Neural crest cell (in vitro differentiated cells): ENCODE measurements at places on chromosomes 11 and 22. TPM values are rescaled to one million over a fixed set of nuclear protein-coding genes. Genes with fewer than 3 reads are reported as not detected.

Gene OR4D9
- not detected in 2 replicates for total RNA-seq

DNA sequence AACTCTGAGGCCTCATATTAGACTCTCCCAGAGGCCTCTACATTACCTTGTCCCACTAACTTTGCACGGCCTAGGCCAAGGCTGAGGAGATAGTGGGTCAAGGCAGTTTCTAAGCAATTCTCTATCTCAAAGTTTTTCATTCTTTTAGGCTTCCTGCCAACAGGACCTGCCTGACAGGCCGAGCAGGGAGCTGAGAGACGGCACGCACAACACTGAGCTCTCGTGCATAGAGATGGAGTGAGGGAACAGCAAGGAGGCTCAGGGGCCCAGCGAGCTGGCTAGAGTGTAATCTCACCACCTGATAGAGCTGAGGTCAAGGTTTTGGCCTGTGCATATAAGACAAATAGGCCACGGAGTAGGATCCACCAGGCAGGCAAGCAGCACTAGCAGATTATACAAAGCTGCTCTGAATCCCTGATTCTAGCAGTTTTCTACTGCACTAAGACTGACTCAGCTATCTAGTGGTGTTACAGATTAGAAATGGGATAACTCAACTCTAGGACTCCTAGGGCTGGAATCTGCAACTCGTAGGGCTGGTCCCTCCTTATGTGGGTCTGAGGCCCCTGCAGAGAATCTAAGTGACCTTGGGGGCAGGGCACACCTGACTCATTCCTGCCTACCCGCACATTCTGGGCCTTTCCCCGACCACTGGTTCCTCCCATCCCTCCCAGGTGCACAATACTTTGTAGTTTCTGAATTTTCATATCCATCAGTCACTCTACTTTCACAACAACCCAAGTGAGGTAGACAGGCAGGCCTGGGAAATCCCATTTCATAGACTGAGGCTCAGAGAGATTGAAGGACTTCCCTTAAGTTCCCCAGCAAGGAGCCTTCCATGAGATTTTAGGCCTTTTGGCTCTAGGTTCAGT lies 1.7 kb downstream of the CYB5R2 start:
- H3K4me1 ChIP-seq = peaks cover 36% of the 10 kb centered on the region
- no peak for DNase-seq
- peaks cover 3% of the 10 kb centered on the region for H3K36me3 ChIP-seq

DNA sequence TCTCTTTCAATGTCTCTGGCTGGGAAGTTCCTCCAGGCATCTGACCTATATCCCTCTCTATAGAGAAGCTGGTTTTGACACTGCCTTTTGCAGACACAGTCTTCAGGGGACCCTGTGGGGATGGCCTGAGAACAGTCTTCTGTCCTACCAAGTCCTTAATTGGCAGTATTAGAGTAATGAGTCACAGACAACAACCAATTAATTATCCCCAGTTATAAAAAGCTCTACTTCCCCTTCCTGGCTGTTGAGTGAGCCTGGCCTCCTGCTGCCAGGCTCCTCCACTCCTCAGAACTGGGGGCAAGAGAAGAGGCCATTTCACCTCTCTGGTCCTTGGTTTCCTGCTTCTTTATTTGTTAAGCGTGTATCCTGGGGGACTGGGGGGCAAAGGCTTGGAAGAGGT lies 41.2 kb upstream of the KLHL35 start:
- H3K36me3 ChIP-seq = no peaks in the 10 kb centered on the region
- DNase-seq = no peak
- peaks cover 58% of the 10 kb centered on the region for H3K4me1 ChIP-seq

DNA sequence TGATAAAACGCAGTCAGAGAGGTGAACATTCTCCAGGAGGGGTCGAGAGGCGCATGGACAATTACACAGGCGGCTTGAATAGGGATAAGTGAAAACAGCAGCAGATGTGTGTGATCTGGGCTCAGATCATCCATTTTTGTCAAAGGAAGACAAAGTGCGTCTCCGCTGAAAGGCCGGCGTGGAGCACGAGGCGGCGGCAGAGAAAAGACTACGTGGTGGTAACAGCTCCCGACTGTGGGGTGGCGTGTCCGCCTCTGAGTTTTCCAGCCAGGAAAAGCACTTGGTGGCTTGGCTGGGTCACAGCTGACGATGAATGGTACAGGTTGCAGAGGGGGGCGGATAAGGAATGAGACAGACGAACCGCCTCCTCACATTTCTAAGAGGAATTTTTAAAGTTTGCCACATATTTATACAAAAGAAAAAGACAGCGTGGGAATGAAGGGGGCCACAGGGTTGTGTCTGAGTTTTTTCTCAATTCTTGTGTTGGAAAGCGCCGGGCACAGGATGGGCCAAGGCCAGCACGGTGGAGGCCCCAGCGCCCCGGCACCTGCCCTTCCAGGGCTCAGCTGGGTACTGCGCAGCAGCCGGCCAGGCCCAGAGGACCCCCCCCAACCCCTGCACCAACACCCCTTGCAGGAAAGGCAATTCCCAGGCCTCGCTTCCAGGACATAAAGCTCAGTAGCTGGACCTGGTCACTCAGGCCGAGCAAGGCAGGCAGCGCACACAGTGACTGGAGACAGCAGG lies 80.4 kb downstream of the TRMU start:
- peaks cover 16% of the 10 kb centered on the region for H3K27me3 ChIP-seq
- peak overlapping the region; percentile 30 for H3K27ac ChIP-seq
- H3K36me3 ChIP-seq = no peaks in the 10 kb centered on the region
- DNase-seq = no peak

Gene OR4X1
- total RNA-seq = not detected in 2 replicates

Gene C1QTNF5
- 1.9 and 2.1 TPM in 2 replicates for total RNA-seq

DNA sequence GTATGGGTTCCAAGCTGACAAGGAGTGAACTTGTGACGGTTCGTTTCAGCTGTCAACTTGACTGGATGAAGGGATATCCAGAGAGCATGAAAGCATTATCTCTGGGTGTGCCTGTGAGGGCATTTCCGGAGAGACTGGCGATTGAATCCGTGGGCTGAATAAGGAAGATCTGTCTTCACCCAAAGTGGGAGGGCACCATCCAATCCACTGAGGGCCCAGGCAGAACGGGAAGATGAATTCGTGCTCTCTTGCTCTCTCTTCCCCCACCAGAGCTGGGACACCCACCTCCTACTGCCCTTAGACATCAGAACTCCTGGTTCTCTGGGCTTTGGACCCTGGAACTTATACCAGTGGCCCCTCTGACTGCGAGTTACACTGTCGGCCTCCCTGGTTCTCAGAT lies 15.5 kb upstream of the CD81 start:
- H3K36me3 ChIP-seq = no peaks in the 10 kb centered on the region
- no peaks in the 10 kb centered on the region for H3K27me3 ChIP-seq
- H3K27ac ChIP-seq = no peak overlapping the region
- DNase-seq = no peak
- H3K4me1 ChIP-seq = no peaks in the 10 kb centered on the region

- no peaks in the 10 kb centered on the region for H3K4me1 ChIP-seq
- H3K27ac ChIP-seq = no peak overlapping the region
- no peaks in the 10 kb centered on the region for H3K36me3 ChIP-seq
- peaks cover 15% of the 10 kb centered on the region for H3K27me3 ChIP-seq
Observed at GRCh38 chr22:49620003-49620556, 207.6 kb downstream of the BRD1 start.

DNA sequence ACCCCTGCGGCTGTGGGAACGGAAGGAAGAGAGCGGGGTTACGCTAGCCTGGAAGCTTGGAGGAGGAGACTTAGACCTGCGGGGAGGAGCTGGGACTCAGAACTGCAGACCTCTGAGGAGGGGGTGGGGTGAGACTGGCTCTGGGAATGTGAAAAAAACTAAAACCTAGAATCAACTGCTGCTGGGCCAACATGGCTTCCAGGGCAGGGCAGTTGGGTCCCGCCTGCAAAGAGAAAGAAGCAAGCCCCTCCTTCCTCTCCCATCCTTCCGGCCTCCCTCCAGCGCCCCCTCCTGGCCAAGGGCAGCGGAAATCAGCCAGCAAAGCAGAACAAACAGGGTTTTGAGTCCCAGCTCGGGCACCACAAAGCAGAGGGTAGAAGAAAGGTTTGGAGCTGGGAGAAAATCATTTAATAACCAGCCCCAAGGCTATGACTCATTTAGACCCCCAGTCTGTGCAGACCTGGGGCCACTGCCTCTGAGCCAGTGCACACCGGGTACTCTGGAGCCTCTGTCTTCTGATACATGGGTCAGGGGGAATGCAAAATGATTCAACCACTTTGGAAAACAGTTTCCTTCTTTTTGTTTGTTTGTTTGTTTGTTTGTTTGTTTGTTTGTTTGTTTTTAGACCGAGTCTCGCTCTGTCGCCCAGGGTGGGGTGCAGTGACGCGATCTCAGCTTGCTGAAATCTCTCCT lies 7.3 kb upstream of the NCF4 start:
- no peaks in the 10 kb centered on the region for H3K36me3 ChIP-seq
- H3K4me1 ChIP-seq = peaks cover 18% of the 10 kb centered on the region
- no peak overlapping the region for H3K27ac ChIP-seq
- no peak overlapping the region for H3K4me3 ChIP-seq
- peaks cover 32% of the 10 kb centered on the region for H3K27me3 ChIP-seq

GRCh38 chr22:24763872-24764485 lies 10.5 kb downstream of the PIWIL3 start:
- H3K36me3 ChIP-seq = no peaks in the 10 kb centered on the region
- no peaks in the 10 kb centered on the region for H3K27me3 ChIP-seq
- peaks cover 3% of the 10 kb centered on the region for H3K4me1 ChIP-seq
- DNase-seq = no peak

DNA sequence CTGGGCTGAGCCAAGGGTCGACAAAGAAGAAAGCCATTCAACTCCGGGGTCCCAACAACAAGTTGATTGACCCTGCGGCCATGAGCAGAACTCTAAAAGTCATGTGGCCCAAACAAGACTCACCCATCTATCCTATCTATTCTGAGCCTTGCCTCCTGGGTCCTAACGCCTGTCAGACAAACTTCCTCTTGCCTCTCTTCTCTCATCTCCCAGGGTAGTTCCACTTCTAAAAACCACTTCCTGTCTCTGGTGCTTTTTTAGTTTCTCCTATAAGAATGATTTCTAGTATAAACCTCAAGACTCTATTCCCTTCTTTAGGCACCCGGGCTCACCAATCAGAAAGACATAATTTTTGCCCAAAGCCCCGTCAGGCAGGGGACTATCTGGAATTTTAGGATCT lies 530.2 kb downstream of the DLG2 start:
- no peaks in the 10 kb centered on the region for H3K4me1 ChIP-seq
- H3K27me3 ChIP-seq = no peaks in the 10 kb centered on the region
- peak overlapping the region; percentile 45 for H3K27ac ChIP-seq
- H3K36me3 ChIP-seq = no peaks in the 10 kb centered on the region
